ENCODE measurements at places on chromosomes 6 and 20.

DNA sequence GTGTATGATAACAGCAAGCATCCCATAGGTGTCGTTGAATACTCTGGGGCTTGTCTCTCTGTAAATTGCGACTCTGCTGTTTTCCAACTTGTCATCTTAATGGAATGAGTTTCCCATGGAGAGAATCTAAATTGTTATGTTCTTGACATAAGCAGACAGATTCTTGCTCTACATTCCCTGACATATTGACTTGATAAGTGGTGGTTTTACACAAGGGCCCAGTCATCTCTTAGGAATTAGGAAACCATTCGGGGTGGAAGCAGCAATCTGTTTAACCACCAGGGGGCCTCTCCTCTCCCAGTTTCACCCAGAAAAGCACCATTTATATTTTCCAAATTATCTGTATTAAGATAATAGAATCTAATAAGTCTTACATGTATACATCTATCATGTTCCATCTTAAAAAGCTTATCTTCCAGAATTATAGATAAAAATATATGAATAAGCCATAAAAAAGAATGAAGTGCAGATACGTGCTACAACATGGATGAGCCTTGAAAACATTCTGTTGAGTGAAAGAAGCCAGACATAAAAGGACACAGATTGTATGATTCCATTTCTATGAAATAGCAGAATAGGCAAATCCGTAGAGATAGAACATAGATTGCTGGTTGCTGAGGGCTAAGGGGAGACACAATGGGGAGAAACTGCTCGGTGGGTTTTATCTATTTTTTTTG, 23.1 kb upstream of the MROH8 start:
- DNase-seq, result peak; percentile 81

DNA sequence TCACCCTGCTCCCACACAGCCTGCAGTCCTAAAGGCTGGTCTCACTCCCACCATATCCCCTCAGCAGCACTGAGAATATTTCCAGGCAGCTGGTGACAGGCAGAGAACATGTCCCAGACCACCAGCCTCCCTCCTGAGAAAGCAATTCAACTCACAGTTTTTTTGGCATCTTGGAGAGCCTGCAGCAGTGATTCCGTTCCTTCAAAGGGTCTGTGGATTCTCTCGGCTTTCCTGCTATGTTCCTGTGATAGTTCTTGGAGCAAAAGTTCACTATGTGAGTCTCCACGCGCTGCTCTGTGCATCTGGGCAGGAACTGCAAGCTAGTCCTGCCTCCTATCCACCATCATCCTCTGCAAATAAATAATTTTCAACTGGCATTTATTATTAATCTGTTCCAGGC, 448.3 kb upstream of the HSF2 start:
- no peak for DNase-seq

- DNase-seq, result peak; percentile 44
Measured at GRCh38 chr6:107658920-107659865, 164.9 kb downstream of the SCML4 start.

- no peak for DNase-seq
Measured at GRCh38 chr6:165599596-165600487, 63.2 kb downstream of the PDE10A start.

DNA sequence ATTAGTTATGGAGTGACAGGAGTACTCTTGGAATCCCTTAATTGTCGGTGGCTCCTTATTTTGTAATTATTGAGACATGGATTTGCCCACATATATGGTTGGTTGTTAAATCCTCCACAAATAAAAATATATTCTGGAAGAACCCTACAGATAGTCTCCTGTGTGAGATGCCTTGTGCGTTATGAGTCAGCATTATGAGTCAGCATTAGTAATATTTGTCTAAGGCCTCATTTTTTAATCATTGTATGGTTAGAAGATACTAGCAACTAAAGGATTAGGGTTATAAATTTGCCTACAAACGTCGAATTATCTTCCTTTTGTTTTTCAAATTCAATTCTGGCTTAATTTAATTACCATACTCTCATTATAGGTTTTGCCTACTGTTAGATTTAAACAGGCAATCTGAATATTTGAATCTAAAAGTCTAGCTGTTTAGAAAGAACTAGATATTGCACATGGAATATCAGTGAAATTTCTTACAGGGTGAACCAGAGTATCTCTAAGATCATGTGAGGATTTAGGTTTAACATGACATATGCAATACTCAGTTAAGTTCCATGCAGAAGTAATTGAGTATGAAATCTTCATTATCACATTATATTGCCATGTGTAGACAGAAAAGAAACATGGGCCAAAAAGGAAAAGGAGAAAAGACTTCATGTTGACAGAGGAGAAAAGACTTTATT, 5.9 kb downstream of the C6orf58 start:
- peak; percentile 6 for DNase-seq

All from HepG2 (cell line).